Muscle of back (tissue), 13 donors: ENCODE measurements at places on chromosomes 3 and 15. TPM values are rescaled to one million over a fixed set of nuclear protein-coding genes. Genes with fewer than 3 reads are reported as not detected.

The ALDH1A2 gene
- polyA plus RNA-seq, result 27.6 TPM

The IGF1R gene
- polyA plus RNA-seq, result 14.6 TPM

The SKOR1 gene
- polyA plus RNA-seq, result 0.44 TPM

The CCDC9B gene
- polyA plus RNA-seq, result 11.8 TPM

The UBE2E2 gene
- polyA plus RNA-seq, result 38.6 TPM

The GOLGA6L7 gene
- polyA plus RNA-seq, result 0.50 TPM

The ITIH3 gene
- polyA plus RNA-seq, result 1.3 TPM

The TMIE gene
- polyA plus RNA-seq, result 0.98 TPM

The TRIM42 gene
- polyA plus RNA-seq, result not detected

The C3orf70 gene
- 3.9 TPM for polyA plus RNA-seq

The CCRL2 gene
- 0.47 TPM for polyA plus RNA-seq

The TIMMDC1 gene
- 78.9 TPM for polyA plus RNA-seq

The SPESP1 gene
- polyA plus RNA-seq, result 2.5 TPM

The MFN1 gene
- polyA plus RNA-seq, result 59.1 TPM

The GOLGA8J gene
- polyA plus RNA-seq, result 1.1 TPM
